Naive thymus-derived CD8-positive, alpha-beta T cell (primary cell): ENCODE measurements at places on chromosomes 6 and 20.

- peak; percentile 9 for DNase-seq
Observed at GRCh38 chr20:21175433-21175832, 49.6 kb downstream of the KIZ start.

DNA sequence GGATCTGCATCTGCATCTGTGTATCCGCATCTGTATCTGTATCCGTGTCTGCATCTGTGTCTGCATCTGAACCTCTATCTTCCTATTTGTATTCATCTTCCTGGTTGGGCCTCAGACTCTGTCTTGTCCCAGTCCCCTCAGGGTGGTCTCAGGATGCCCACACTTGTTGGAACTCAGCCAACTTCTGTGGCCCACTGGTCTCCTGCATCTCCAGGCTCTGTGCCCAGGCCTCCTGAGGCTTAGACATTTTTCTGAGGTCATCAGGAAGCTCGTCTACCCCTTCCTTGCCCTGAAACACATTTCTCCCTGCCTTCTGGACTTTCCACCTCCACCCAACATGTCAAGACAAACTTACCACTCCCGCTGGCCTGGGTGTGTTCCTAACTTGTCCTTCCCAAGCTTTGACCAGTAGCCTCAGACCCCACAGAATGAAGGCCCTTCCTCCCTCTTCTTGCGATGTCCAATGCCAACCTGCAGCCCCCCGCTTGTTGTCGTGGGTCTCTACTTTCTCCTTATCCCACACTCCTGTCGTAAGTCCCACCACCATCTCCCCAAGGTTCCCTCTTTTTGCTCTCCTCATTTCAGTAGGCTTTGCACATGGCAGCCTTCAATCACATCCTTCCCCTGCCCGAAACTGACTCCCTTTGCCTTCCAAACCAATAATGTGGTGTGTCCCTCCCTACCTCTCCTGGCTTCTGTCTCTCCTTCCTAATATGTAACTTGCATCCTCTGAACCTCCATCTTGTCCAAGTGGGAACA lies 176.5 kb downstream of the DLL1 start:
- DNase-seq = peak; percentile 24

DNA sequence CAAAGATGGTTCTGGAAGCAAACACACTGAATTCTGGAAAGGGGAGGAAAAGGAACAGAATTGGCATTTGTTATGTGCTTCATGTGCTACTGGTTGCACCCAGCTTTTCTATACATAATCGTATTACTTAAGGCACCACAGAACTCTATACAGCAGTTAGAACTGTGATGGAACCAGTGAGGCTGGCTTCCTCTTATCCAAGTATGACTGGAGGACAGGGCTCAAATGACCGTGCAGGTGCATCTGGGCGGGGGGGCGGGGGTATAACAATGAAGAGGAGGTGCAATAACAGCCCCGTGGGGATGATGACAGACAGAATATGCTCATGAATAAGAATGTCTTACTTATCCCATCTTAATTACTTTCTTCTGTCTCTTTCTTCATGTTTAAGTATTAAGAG lies 144.2 kb downstream of the BTBD9 start:
- no peak for DNase-seq

DNA sequence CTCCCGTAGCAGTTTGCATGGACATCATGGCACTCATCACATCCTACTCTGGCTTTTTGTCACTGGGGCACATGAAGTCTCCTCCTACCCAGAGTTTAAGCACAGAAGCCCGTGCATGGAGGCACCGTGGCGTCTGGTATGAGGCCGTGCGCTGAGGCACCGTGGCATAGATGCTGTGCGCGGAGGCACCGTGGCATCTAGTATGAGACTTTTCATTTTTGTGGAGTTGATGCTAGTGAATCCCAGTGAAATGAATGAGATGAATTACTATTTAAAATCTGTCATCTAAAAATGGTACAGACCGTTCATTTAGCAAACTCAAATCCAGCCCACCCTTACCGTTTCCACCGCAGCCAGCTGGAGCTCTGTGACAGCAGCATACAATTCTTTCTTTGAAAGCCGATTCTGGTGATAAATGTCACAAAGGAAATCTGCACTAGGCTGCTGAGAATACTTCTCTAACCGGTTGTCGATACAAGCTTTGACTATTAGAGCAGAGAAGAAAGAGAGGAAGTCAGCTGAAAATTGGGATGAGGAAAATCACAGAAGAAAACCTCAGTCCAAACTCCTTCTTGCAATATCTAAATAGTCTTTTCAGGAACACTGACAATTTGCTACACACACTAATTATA lies 11.3 kb downstream of the CYP24A1 start:
- no peak for DNase-seq

DNA sequence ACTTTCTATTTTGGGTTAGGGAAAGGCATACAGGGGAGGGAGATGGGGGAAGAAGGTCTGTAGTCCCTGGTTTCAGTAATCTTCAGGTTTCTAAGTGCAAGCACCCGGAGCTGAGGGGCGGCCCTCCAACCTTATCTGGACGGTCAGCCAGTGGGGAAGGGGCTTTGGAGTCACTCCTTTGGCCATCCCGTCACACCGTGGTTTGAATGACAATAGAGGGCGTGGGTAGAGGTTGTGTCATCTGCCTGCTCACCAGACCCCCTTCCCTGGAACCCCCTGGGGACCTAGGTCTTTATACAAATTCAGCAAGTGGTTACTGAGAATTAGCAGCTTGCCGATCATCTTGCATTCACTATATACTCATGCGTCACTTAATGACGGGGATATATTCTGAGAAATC lies 29.1 kb downstream of the STK35 start:
- no peak for DNase-seq

DNA sequence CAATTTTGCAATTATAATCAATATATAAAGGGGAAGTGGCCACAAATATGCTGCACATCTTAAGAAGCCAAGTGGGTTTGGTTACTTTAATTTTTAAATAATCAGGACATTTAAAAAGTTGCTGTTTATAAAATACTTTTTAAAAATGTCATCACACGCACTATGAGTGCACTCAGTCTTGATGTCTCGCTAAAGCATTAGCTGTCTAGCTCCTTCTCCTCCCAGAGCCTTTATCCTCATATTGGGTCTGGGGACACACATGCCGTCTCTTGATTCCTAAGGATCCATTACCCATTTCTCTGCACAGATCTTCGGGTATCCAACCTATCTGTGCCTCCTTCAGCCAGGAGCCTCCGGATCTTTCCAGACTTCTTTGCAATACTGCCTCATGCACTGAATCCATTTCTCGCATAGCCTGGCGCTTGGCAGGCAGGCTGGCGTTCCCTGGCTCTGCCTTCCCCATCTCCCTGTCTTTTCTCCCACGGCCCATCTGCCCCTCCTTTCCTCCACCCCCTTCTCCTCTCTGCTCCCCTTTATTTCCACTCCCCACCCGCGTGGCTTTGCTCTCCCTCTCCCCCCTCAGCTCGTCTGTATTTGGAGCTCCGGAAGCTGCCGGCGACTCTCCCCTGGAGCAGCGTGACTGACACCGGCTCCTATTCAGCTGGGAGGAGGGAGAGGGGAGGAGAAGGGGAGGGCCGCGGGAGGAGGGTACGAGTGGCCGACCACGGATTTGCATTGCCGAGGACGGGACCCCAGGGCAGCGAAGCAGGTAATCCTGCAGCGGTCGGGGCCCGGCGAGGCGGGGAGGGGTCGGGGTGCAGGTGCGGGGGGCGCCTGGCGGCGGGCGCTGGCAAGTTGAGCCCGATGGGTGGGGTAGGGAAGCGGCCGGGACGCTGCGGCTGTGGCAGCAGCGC lies at the start of gene CAP2:
CAP2 (plus strand) TSS at position 618 of the 914 bp plus-strand sequence. CDS start 27,961 bp downstream, outside the sequence.
- no peak for DNase-seq

GRCh38 chr6:162222521-162222920 lies 505.0 kb downstream of the PRKN start:
- no peak for DNase-seq

- DNase-seq = no peak
Observed at GRCh38 chr6:136994782-136995181, 50.0 kb downstream of the IL20RA start.

- no peak for DNase-seq
Observed at GRCh38 chr6:32658268-32658897, 8.1 kb downstream of the HLA-DQB1 start.

DNA sequence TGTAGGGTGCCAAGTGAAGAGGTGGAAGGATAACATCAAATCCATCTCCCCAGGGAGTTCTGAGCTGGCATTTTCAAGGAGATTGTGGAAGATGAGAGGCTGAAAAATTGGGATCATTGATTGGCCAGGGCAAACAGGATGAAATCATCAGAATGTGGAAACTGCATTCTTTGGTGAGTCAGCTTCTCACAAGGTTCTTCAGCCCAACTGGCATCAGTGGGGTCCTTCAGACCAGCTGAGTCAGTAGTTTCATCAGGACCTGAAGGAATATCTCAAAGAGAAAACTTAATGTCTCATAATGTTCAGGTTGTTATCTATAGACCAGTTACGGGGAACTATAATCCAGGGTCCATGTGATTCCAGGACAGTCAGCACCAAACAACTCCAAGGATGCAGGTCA lies 195.8 kb downstream of the HAO1 start:
- no peak for DNase-seq

GRCh38 chr20:40954521-40955165 lies 74.0 kb upstream of the TOP1 start:
- no peak for DNase-seq

- DNase-seq = no peak
Observed at GRCh38 chr20:52975803-52976531, 3.8 kb downstream of the TSHZ2 start.

GRCh38 chr6:8110117-8110721 lies 7.9 kb upstream of the EEF1E1 start:
- no peak for DNase-seq

- DNase-seq = no peak
Observed at GRCh38 chr6:151131324-151132007, 108.3 kb upstream of the AKAP12 start.

GRCh38 chr6:42851599-42851998 lies 27.8 kb upstream of the RPL7L1 start:
- DNase-seq = no peak

- DNase-seq = no peak
Observed at GRCh38 chr6:134407791-134408190, 89.9 kb upstream of the SGK1 start.

- no peak for DNase-seq
Observed at GRCh38 chr20:13883425-13883824, 98.6 kb downstream of the NDUFAF5 start.

DNA sequence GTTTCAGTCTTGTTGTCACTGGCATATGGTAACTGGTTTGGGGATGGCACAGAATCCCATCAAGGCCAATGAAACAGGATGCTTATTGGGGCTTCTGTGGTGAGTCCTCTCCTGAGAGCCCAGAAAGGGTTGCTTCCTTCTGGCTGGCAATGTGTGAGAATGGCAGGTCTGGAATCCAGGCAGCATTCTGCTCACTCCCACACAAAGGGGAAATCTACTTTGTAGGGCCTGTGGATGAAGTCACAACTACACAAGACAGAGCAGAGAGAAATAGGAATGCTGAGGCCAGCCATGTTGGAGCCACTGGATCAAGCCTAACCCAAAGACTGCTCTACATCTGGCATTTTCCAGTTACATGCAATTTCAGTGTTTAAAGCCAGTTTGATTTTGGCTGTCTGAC lies 15.7 kb downstream of the PLAGL2 start:
- DNase-seq = no peak

- DNase-seq = no peak
Observed at GRCh38 chr20:3541887-3542721, 71.3 kb downstream of the ATRN start.

DNA sequence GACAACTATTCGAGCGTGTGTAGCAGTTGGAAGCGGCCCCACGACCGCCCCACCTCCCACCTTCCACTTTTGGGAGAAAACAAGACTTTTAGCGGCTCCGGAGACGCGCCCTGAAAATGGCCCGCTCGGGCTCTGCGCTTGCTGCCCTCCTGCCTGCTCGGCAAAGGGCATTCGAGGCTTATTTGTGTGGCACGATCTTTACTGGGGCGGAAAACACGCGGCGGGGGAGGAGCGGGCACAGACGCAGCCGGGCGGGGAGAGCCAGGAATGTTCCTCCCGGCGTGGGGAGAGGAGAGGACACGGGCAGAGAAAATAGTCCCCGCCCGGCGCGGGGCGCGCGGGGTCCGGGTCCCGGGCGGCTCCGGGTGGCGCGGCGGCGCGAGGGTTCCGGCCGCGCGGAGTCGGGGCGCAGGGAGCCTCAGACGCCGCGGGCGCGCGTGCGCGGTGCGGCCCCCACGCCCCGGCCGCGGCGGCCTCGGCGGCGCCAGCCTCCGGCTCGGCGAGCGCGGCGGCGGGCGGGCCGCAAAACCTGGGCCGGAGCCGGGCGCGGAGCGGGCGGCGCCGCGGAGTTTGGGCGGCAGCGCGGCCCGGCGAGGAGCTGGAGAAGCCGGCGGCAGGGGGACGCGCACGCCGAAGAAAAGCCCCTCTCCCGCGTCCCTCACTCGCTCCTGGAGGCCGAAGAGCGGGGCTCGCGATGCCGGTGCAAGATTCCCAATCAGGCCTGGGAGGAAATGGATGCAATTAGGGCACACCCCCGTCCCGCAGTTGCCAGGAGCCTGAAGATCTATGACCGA lies 90.0 kb upstream of the ARID1B start:
- DNase-seq = peak; percentile 81

DNA sequence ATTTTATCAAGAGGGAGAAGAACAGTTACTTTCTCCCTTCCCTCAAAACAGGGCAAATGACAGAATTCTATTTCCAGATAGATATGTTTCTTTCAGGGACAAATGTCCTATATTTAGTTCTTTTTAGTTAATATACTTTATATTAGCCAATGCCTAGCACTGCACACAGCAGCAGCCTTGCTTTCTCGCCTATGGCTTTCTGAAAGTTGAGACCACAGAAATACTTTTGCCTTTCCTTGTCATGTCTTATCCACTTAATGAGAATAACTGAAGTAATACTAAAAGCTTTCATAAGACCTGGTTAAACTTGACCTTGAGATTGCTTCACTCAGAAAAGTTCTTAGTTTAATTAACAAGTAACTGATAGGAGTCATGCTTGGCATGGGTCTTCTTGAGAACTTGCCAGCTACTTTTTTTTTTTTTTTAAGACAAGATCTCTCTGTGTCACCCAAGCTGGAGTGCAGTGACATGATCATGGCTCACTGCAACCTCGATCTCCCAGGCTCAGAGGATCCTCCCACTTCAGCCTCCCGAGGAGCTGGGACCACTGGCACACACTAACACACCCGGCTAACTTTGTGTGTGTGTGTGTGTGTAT lies 159.3 kb downstream of the CDKAL1 start:
- DNase-seq = no peak

- DNase-seq = no peak
Observed at GRCh38 chr6:68737061-68737460, 102.0 kb downstream of the ADGRB3 start.

GRCh38 chr6:44182911-44183390 lies 24.3 kb downstream of the CAPN11 start:
- no peak for DNase-seq

DNA sequence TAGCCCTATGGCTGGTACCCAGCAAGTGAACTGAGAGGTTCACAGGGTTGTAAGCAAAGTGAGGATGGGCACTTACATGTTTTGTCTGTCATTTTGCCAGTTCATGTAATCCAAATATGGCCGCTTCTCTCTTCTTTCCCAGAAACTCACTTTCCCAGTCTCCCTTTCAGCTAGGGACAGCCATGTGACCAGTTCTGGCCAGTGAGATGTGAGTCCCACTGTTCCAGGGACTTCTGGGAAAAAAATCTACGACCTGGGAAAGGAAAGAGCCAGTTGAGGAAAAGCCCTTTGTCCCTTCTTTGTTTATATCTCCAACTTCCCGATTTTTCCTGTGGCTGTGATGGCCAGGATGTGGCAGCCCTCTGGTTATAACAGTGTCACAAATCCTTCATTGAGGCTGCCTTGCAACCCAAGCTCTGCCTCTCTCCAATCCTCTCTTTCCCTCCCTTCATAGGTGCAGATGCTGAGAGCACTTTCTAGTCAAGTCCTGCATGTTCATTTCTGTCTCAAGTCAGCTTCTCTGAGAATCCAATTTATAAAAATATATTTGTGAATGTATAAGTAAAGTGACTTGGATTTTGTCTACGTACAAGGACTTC lies 148.6 kb upstream of the ZFP64 start:
- no peak for DNase-seq
